ENCODE measurements at places on chromosomes 4 and X. TPM values are rescaled to one million over a fixed set of nuclear protein-coding genes. Genes with fewer than 3 reads are reported as not detected.

- H3K36me3 ChIP-seq, result peaks cover 12% of the 10 kb centered on the region
- no peak overlapping the region for H3K4me3 ChIP-seq
- no peak overlapping the region for H3K27ac ChIP-seq
- H3K27me3 ChIP-seq, result no peaks in the 10 kb centered on the region
These were observed 14.5 kb downstream of the MRPL1 start for GRCh38 chr4:77877167-77877566.

DNA sequence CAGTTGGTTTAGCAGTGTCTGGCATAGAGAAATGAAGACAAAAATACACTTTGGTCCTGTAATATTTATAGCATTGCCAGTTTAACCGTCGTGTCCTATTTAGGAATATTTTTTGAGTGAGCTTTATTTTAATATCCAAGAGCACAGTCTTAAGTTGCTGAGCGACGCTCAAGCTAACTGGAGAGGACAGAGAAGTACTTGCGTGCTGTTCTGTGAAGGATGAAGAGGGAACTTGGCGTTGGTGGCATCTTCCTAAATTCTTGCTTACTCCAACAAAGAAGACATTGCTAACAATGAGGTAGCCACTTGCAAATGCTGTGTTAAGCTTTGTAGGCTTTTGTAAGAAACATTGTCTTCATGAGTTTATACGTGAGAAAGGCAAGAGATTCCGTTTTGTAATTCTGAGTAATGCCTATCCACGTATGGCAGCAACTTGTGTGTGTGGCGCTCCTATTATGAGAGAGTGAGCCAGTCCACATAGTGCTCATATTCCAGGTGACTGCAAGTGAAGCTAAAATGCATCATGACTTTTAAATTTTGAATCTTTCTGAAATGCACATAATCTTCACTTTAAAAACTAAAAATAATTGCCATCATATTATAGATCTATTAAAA, 50.6 kb downstream of the SYNPO2 start:
- no peaks in the 10 kb centered on the region for H3K27me3 ChIP-seq
- peaks cover 43% of the 10 kb centered on the region for H3K4me1 ChIP-seq
- DNase-seq, result no peak
- no peaks in the 10 kb centered on the region for H3K36me3 ChIP-seq
- H3K27ac ChIP-seq, result peak overlapping the region; percentile 87

DNA sequence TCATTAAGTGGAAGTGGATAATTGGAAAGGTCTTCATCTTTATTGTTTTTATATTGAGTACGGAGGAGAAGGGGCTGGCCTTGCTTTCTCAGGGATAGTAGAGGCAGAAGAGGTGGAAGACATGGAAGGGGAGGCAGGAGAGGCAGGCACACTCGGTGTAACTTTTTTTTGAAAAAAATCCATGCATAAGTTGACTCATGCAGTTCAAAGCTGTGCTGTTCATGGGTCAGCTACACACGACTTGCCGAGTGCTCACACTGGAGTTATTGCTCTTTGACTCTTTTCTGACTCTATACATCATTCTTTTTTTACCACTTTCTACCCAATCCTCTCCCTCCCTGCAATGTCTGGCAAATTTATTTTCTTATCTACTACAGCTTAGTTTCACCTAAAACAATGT, 158.3 kb upstream of the AADAT start:
- no peak overlapping the region for H3K27ac ChIP-seq
- no peak for DNase-seq
- no peaks in the 10 kb centered on the region for H3K36me3 ChIP-seq
- H3K4me3 ChIP-seq, result no peak overlapping the region
- H3K4me1 ChIP-seq, result peaks cover 2% of the 10 kb centered on the region

LDB2 gene
- total RNA-seq, result 31.7 TPM

Data from esophagus muscularis mucosa (tissue), 4 donors.